Osteocyte (in vitro differentiated cells): ENCODE measurements at places on chromosomes 13 and 19. TPM values are rescaled to one million over a fixed set of nuclear protein-coding genes. Genes with fewer than 3 reads are reported as not detected.

GRCh38 chr13:39347926-39348901 is 254.8 kb downstream of the LHFPL6 start:
- H3K4me1 ChIP-seq: peaks cover 44% of the 10 kb centered on the region
- no peaks in the 10 kb centered on the region for H3K27me3 ChIP-seq
- no peak for DNase-seq
- peak overlapping the region; percentile 78 for H3K27ac ChIP-seq
- peak overlapping the region; percentile 34 for H3K4me3 ChIP-seq

PSG7 gene
- total RNA-seq: not detected in 2 replicates

GRCh38 chr19:13850910-13851733 is 25.8 kb upstream of the NANOS3 start:
- no peaks in the 10 kb centered on the region for H3K27me3 ChIP-seq
- H3K4me3 ChIP-seq: peak overlapping the region; percentile 62
- H3K27ac ChIP-seq: peak overlapping the region; percentile 100
- no peaks in the 10 kb centered on the region for H3K36me3 ChIP-seq
- DNase-seq: peak; percentile 96

DNA sequence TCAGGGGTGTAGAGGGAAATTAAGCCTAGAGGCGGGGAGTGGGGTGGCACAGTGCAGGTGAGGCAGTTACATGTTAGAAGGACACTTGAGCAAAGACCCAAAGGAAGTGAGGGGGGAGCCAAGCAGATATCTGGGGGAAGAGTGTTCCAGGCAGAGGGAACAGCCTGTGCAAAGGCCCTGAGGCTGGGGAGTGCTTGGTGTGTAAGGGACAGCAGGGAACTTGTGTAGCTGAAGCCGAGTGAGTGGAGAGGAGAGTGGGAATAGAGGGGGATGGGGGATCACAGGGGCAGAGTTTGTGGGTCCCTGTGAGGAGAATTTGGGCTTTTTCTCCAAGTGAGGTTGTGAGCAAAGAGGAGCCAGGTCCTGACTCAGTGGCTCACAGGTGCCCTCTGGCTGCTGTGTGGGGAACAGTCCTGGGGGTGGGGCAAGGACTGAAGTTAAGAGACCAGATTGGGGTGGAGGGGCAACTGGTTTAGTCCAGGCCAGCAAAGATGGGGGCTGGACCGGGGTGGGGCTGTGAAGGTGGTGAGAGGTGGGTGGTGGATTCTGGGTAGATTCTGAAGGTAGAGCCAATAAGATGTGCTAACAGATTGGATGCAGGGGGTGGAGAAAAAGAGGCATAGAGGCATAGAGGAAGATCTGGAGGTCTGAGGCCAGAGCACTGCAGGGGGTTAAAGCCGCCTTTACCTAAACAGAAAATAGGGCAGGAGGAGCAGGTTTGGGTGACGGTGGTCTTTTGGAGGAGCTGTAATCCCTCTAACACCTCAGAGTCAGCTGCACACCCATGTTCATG is 75.3 kb downstream of the CACNA1A start:
- no peak overlapping the region for H3K27ac ChIP-seq
- no peak overlapping the region for H3K4me3 ChIP-seq
- DNase-seq: no peak
- H3K27me3 ChIP-seq: no peaks in the 10 kb centered on the region
- H3K4me1 ChIP-seq: no peaks in the 10 kb centered on the region

DNA sequence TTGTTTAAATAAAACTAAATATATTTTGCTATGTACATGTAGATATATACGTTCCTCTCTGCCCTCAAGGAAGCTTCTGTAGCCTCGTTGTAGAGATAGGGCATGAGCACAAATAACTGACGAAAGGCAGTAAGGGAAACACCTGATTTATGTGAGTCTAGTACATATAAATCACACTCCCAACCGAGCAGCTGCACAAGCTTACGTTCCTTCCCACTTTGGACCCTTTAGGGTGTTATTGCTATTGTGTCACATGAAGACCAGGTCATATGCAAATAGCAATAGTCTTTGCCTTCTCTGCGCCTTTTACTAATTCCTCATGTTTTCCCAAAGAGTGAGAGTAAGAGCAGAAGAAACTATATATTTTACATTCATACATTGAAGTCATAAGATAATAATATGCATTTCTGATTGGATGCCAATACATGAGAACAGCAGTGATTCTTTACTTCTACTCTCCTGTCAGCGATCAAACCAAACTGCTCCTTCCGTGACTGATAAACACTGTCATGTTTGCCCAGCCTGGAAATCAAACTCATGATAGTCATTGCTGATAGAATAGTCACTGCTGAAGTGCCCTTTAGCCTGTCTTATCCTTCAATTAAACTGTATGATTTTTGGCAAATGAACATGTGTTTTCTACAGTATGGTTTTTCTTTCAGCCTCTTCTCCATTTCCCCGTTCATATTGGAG is 127.2 kb upstream of the MAB21L1 start:
- DNase-seq: no peak
- H3K36me3 ChIP-seq: no peaks in the 10 kb centered on the region
- H3K4me1 ChIP-seq: peaks cover 17% of the 10 kb centered on the region

- DNase-seq: no peak
- no peak overlapping the region for H3K27ac ChIP-seq
- peaks cover 8% of the 10 kb centered on the region for H3K4me1 ChIP-seq
- no peaks in the 10 kb centered on the region for H3K27me3 ChIP-seq
- H3K4me3 ChIP-seq: no peak overlapping the region
These were observed 72.8 kb upstream of the LRCH1 start for GRCh38 chr13:46480131-46480530.

ZNF180 gene
- total RNA-seq: 7.0 and 8.9 TPM in 2 replicates

UBE2S gene
- total RNA-seq: 70.7 and 71.1 TPM in 2 replicates

GRCh38 chr13:113638806-113639205 is 19.2 kb downstream of the ATP4B start:
- peaks cover 63% of the 10 kb centered on the region for H3K36me3 ChIP-seq
- DNase-seq: peak; percentile 53

GRCh38 chr19:51607077-51607476 is 23.1 kb downstream of the SIGLEC5 start:
- no peak overlapping the region for H3K4me3 ChIP-seq
- no peaks in the 10 kb centered on the region for H3K36me3 ChIP-seq
- DNase-seq: no peak
- no peak overlapping the region for H3K27ac ChIP-seq
- H3K27me3 ChIP-seq: no peaks in the 10 kb centered on the region

- peak overlapping the region; percentile 94 for H3K4me3 ChIP-seq
- H3K27me3 ChIP-seq: no peaks in the 10 kb centered on the region
- DNase-seq: peak; percentile 91
These were observed 381 bp downstream of the CKAP2 start for GRCh38 chr13:52455677-52456041.

GJB2 gene
- total RNA-seq: 0.27 TPM in 1 of 2 replicates, not detected in the other

MBD3L2 gene
- not detected in 2 replicates for total RNA-seq

GRCh38 chr19:34678421-34678820 is 943 bp downstream of the ZNF302 start:
- H3K36me3 ChIP-seq: peaks cover 54% of the 10 kb centered on the region
- H3K27me3 ChIP-seq: no peaks in the 10 kb centered on the region
- H3K4me3 ChIP-seq: peak overlapping the region; percentile 96
- DNase-seq: no peak

GPALPP1 gene
- total RNA-seq: 31.2 TPM in 2 replicates

LAIR1 gene
- total RNA-seq: not detected in 2 replicates

- H3K27ac ChIP-seq: no peak overlapping the region
- DNase-seq: no peak
- no peaks in the 10 kb centered on the region for H3K4me1 ChIP-seq
- no peaks in the 10 kb centered on the region for H3K27me3 ChIP-seq
- H3K36me3 ChIP-seq: no peaks in the 10 kb centered on the region
- no peak overlapping the region for H3K4me3 ChIP-seq
These were observed 299.1 kb upstream of the OBI1 start for GRCh38 chr13:78958006-78958405.

- H3K36me3 ChIP-seq: no peaks in the 10 kb centered on the region
- H3K4me1 ChIP-seq: peaks cover 20% of the 10 kb centered on the region
- no peak for DNase-seq
- H3K27me3 ChIP-seq: no peaks in the 10 kb centered on the region
- peak overlapping the region; percentile 86 for H3K4me3 ChIP-seq
These were observed 678 bp downstream of the ISOC2 start for GRCh38 chr19:55460670-55461258.
